ENCODE measurements at places on chromosomes 7 and 10. TPM values are rescaled to one million over a fixed set of nuclear protein-coding genes. Genes with fewer than 3 reads are reported as not detected.

GRCh38 chr7:47826754-47827153 lies 121.5 kb downstream of the PKD1L1 start:
- no peaks in the 10 kb centered on the region for H3K4me1 ChIP-seq
- no peak overlapping the region for H3K4me3 ChIP-seq
- DNase-seq, result no peak
- H3K36me3 ChIP-seq, result no peaks in the 10 kb centered on the region
- no peaks in the 10 kb centered on the region for H3K27me3 ChIP-seq
- no peak overlapping the region for H3K27ac ChIP-seq

DNA sequence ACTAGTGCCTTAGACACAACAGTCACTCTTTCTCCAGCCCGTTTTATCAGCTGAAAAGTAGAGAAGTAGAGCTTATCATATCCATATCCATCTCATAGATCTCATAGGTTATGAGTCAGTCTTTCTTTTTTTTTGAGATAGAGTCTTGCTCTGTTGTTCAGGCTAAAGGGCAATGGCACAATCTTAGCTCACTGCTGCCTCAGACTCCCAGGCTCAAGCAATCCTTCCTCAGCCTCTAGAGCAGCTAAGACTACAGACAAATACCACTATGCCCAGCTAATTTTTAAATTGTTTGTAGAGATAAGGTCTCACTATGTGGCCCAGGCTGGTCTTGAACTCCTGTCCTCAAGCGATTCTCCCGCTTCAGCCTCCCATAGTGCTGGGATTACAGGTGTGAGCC lies 2.5 kb upstream of the PARD3 start:
- H3K4me1 ChIP-seq, result no peaks in the 10 kb centered on the region
- H3K27ac ChIP-seq, result no peak overlapping the region
- no peak for DNase-seq
- no peaks in the 10 kb centered on the region for H3K27me3 ChIP-seq
- H3K36me3 ChIP-seq, result no peaks in the 10 kb centered on the region

DNA sequence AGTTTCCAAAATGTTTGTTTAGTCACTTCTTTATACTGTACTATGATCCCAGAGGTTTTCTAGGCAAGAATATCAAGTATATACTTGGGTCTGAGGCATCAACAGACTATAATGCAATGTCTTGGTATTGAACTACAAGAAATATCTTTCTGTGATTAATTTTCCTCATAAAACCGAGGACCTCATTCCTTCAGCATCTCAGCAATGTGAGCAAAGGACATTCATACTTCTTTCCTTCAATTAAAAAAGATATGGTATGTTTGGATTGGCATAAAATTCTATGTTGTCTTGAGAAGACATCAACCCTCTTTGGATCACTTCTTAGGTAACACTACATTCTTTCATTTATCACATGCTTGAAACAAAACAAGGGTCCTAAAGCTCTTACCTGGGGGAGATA lies 524.5 kb downstream of the PHTF2 start:
- DNase-seq, result no peak
- no peaks in the 10 kb centered on the region for H3K4me1 ChIP-seq

- peak overlapping the region; percentile 31 for H3K27ac ChIP-seq
- H3K4me3 ChIP-seq, result no peak overlapping the region
- H3K4me1 ChIP-seq, result peaks cover 3% of the 10 kb centered on the region
- H3K36me3 ChIP-seq, result no peaks in the 10 kb centered on the region
Measured at GRCh38 chr7:91288208-91288824, 24.1 kb downstream of the FZD1 start.

Gene GIMAP4
- 75.3 TPM for total RNA-seq

Gene VSTM2A
- total RNA-seq, result not detected

GRCh38 chr10:112535531-112535951 lies 88.5 kb downstream of the VTI1A start:
- H3K4me1 ChIP-seq, result peaks cover 3% of the 10 kb centered on the region
- no peaks in the 10 kb centered on the region for H3K27me3 ChIP-seq
- no peak for DNase-seq

- DNase-seq, result no peak
- H3K4me3 ChIP-seq, result no peak overlapping the region
- no peaks in the 10 kb centered on the region for H3K4me1 ChIP-seq
- H3K27me3 ChIP-seq, result no peaks in the 10 kb centered on the region
- H3K27ac ChIP-seq, result no peak overlapping the region
Measured at GRCh38 chr10:88417387-88418030, 165.6 kb downstream of the RNLS start.

DNA sequence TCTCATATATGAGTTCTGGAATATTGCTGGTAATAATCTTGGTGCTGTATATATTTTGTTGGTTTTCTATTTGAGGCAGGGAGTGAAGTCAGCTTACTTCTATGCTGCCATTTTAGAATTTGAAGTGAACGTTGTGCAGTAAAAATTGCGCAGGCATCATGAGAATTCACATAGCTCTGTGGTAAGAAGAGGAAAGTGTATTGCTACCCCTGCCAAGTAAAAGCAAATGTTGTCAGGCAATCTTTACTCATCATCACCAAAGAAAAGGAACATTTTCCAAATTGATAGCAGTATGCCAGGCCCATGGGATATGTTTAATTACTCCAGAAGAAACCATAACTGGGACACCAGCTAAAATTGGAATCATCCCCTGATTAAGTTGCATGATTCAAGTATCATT lies 13.4 kb downstream of the FEZF1 start:
- no peaks in the 10 kb centered on the region for H3K27me3 ChIP-seq
- no peak for DNase-seq
- no peaks in the 10 kb centered on the region for H3K36me3 ChIP-seq
- H3K4me1 ChIP-seq, result no peaks in the 10 kb centered on the region
- H3K27ac ChIP-seq, result no peak overlapping the region

- H3K36me3 ChIP-seq, result no peaks in the 10 kb centered on the region
- no peaks in the 10 kb centered on the region for H3K27me3 ChIP-seq
- no peak overlapping the region for H3K4me3 ChIP-seq
- DNase-seq, result no peak
- peaks cover 1% of the 10 kb centered on the region for H3K4me1 ChIP-seq
Measured at GRCh38 chr10:36191009-36191408, 548.9 kb upstream of the FZD8 start.

Gene SPAM1
- not detected for total RNA-seq

DNA sequence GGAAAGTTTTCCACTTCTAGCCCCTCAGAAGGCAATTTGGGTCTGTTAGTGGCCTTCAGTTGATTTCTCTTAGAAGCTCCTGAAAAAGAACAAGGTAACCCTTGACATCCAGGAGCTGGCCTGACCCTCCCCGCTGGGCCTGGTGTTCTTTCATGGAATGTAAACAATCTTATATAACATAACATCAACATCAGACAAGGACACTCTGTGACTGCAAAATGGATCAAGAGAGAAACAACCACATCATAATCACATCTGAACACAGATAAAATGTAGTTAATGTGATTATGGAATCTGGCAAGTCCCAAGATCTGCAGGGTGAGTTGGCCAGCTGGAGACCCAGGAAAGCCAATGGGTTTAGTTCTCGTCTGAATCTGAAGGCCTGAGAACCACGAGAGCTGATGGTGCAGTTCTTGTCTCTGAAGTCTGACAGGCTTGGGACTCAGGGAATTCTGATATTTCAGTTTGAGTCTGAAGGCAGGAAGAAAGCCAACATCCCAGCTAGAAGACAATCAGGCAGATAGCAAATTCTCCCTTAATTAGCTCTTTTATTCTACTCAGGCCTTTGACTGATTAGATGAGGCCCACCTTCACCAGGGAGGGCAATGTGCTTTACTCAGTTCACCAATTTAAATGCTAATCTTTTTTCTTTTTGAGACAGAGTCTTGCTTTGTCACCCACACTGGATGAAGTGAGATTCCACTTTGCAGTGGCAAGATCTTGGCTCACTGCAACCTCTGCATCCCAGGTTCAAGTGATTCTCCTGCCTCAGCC lies 91.4 kb upstream of the NAMPT start:
- H3K36me3 ChIP-seq, result no peaks in the 10 kb centered on the region
- DNase-seq, result no peak
- H3K27me3 ChIP-seq, result no peaks in the 10 kb centered on the region
- no peak overlapping the region for H3K4me3 ChIP-seq
- H3K4me1 ChIP-seq, result no peaks in the 10 kb centered on the region
- no peak overlapping the region for H3K27ac ChIP-seq

GRCh38 chr7:75854233-75854632 lies 24.6 kb upstream of the RHBDD2 start:
- no peak overlapping the region for H3K27ac ChIP-seq
- H3K36me3 ChIP-seq, result no peaks in the 10 kb centered on the region
- H3K27me3 ChIP-seq, result no peaks in the 10 kb centered on the region

DNA sequence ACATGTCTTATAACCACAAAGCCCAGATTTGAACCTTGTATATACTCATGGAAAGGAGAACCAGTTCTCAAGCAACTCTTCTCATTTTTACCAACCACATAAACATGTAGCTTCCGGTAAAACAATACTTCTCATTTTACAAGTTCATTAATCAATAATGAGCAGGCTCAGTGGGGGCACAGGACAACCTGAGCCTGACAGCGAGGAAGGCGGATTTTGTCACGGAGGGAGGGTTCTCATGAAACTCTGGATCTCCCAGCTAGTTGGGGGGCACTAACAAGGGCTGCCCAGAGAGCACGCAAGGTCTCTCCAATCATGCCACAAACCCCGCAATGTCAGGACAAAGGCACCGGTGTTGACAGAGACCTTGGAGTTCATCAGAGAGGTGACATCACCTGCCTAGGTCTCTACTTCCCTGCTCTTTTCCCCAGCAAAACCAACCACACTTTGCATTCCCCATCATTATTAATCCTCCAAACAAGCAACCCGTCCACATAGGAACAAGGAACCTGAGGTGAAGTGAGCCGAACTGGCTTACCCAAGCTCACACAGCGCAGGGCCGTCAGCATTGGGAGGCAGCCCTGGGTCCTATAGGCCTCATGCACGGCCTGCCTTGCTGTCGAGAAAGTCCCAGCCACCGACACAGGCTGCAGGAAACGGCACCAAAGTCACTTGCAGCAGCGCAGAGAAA lies 192.1 kb upstream of the KLF14 start:
- H3K4me3 ChIP-seq, result no peak overlapping the region
- H3K27me3 ChIP-seq, result no peaks in the 10 kb centered on the region
- peaks cover 4% of the 10 kb centered on the region for H3K4me1 ChIP-seq

- H3K4me1 ChIP-seq, result no peaks in the 10 kb centered on the region
- DNase-seq, result peak; percentile 62
Measured at GRCh38 chr7:157484411-157485081, 147.7 kb downstream of the DNAJB6 start.

Gene IFIT1B
- 0.16 TPM for total RNA-seq

- H3K4me3 ChIP-seq, result no peak overlapping the region
- DNase-seq, result no peak
Measured at GRCh38 chr10:87622314-87623004, 37.2 kb upstream of the PAPSS2 start.

Gene LOXL4
- total RNA-seq, result 15.5 TPM

DNA sequence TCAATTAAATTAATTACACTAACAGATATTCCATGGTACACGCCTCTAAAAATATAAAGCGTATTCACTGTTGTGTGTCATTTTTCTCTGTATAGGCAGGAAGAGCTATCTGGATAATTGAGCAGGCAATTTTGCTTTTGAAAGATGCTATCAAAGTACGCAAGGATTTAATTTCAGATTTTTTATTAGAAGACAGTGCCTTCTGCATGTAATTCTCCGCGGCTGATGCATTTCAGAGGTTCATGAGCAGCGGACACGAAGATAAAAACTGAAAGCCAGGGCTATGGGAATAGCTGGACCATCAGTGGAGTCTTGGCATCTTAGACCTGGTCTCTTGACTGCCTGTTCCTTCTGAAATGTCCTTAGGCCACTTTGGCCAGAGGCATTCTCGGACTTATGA lies 35.7 kb upstream of the SDK1 start:
- DNase-seq, result no peak
- H3K27ac ChIP-seq, result no peak overlapping the region
- H3K27me3 ChIP-seq, result no peaks in the 10 kb centered on the region
- no peak overlapping the region for H3K4me3 ChIP-seq
- no peaks in the 10 kb centered on the region for H3K4me1 ChIP-seq
